Panc1 (cell line): ENCODE measurements at places on chromosomes 3 and 15. TPM values are rescaled to one million over a fixed set of nuclear protein-coding genes. Genes with fewer than 3 reads are reported as not detected.

- H3K27ac ChIP-seq: no peak overlapping the region
- H3K4me1 ChIP-seq: no peaks in the 10 kb centered on the region
- no peaks in the 10 kb centered on the region for H3K27me3 ChIP-seq
- no peak for DNase-seq
- H3K36me3 ChIP-seq: no peaks in the 10 kb centered on the region
Measured at GRCh38 chr15:76495487-76495886, 158.9 kb downstream of the ISL2 start.

Gene CAMP
- not detected for total RNA-seq

Gene CHL1
- total RNA-seq: not detected

DNA sequence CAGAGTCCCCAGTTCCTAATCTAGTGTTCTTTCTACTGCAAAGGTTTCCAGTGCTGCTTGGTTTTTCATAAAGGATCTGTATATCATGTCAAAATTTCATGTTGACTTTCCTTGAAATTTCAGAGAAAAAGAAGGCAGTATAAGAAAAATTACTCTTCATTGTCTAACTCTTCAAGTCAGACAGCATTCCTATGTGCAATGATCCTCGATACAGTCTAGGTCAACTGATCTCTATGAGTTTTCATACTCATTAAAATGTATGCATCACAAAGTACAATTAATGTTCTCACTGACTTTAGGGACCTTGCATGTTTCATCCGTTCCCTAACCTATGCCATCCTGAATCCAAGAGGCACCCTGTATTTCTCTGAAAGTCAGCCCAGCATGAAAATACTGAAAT, 317.3 kb downstream of the ZBTB20 start:
- DNase-seq: no peak
- no peaks in the 10 kb centered on the region for H3K27me3 ChIP-seq
- no peaks in the 10 kb centered on the region for H3K4me1 ChIP-seq
- H3K27ac ChIP-seq: no peak overlapping the region
- no peaks in the 10 kb centered on the region; the same call in 1 of the 2 replicates for H3K36me3 ChIP-seq

GRCh38 chr15:88900309-88900981, 5.1 kb upstream of the HAPLN3 start:
- no peak overlapping the region for H3K4me3 ChIP-seq
- H3K27ac ChIP-seq: peak overlapping the region; percentile 57; the same call in 1 of the 2 replicates
- H3K4me1 ChIP-seq: peaks cover 87% of the 10 kb centered on the region
- peaks cover 9% of the 10 kb centered on the region for H3K36me3 ChIP-seq

Gene SLC15A2
- 0.41 TPM for total RNA-seq

Gene ZBTB47
- total RNA-seq: 3.6 TPM

Gene DUOXA2
- not detected for total RNA-seq

Gene SLC27A2
- total RNA-seq: 0.18 TPM
